ENCODE measurements at places on chromosomes 16 and 17.
A peak's percentile ranks its signal among the peaks of the same experiment; 100 is the strongest.

GRCh38 chr17:57294629-57295501, 38.5 kb downstream of the MSI2 start:
- no peak for DNase-seq

DNA sequence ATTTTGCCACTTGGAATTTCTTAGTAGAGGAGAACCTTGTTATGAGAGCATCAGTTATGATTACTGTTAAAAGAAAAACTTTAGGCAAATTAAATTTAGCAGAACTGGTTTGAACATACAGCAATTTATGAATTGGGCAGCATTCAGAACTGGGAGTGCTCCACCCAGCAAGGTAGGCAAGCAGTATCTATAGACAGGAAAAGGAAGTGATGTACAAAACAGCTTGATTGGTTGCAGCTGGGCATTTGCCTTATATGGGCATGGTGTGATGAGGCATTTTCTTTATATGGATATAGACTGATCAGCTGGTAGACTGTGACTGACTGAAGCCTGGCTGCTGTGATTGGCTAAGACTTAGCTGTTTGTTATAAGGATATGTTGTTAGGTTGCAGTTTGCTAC, 17.6 kb upstream of the CYLD start:
- DNase-seq, result no peak

DNA sequence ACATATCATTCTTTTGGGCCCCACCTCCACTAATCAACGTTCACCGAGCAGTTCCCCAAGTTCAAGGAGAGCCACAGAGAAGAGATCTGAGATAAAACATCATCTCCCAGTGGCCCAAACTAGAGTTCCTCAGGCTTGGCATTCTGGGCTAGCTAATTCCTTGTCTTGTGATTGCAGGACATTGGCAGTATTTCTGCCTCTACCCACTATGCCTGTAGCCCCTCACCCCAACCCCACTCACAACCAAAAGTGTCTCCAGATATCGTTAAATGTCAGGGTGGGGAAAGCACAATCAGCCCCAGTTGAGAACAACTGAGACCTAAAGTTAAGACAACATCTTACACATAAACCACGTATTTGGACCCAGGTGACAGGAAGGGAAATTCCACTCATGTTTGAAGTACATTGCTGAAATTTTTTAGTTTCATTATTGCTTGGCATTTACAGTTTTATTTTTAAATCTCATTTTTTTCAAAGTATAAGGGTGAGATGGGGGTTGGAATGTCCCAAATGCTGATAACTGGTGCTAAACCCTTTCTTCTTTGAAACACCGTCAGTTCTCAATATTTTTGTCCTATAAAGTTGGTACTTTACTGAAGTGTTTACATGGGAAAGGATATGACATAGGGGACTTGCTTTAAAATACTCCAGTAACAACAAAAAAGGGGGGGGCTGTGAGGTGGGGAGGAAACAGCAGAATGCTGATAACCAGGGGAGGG, 13.6 kb downstream of the ZC3H7A start:
- DNase-seq, result peak; percentile 41

- no peak for DNase-seq
These were observed 46.5 kb downstream of the STX8 start for GRCh38 chr17:9529033-9529700.
